Left ventricle myocardium inferior (tissue), 1 donor: ENCODE measurements at places on chromosomes 4 and X.

GRCh38 chrX:153595387-153595786, 3.6 kb downstream of the CCNQ start:
- no peak for DNase-seq

GRCh38 chr4:15893962-15894361, 44.6 kb downstream of the FGFBP1 start:
- DNase-seq = no peak

GRCh38 chr4:89724716-89725115, 112.2 kb downstream of the SNCA start:
- DNase-seq = no peak

DNA sequence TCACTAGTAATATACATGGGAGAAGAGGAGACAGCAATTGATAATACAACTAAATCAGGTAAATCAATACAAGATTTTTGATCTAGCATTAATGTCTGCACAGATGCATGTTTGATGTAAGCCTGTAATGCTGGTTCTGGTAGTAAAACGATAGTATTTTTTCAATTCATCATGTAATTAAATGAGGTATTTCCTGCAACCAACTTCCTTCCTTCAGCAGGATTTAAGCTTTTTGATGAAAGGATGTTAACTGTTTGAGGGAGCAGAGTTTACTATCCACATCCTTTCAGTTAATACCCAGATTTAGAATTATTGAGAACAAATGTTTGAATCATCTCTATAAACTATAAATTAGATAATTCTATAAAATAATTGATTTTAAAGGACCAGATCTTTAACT, 31.4 kb upstream of the NFKB1 start:
- no peak for DNase-seq

DNA sequence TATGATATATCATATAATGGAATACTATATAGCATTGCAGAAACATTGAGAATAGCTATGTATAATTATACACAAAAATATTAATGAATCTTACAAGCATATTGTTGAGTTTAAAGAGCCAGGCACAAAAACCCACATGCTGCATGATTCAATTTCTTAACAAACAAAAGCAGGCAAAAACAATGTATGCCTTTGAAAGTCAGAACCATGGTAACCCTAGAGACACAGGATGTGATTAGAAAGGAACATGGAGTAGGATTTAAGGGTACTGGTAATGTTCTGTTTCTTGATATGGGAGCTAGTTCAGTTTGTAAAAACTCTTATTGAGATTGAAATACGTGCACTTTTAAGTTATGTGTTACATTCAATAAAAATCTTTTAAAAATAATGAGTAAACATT, 21.5 kb downstream of the CXCL8 start:
- DNase-seq = no peak

GRCh38 chr4:45568694-45569093, 555.2 kb downstream of the GABRG1 start:
- DNase-seq = no peak

DNA sequence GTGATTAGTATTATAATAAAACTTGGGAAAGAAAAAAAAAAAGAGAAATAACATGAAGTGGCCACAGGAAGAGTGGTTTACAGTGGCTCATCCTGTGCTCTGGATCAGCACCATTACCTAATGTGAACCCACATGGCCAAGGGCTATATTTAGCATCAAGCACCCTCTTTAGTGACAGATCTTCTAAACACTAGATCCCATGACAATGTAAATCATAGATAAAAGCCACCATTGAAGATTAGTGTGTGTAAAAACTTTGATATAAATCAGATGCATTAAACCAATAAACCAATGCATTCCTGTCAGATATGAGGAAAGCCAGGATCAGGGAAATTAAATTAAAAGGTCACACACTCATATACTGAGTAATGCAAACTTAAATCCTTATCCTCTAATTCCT, 400.6 kb upstream of the MAGEB18 start:
- no peak for DNase-seq

- no peak for DNase-seq
These were observed 355.8 kb downstream of the PCDH7 start for GRCh38 chr4:31075969-31076368.

DNA sequence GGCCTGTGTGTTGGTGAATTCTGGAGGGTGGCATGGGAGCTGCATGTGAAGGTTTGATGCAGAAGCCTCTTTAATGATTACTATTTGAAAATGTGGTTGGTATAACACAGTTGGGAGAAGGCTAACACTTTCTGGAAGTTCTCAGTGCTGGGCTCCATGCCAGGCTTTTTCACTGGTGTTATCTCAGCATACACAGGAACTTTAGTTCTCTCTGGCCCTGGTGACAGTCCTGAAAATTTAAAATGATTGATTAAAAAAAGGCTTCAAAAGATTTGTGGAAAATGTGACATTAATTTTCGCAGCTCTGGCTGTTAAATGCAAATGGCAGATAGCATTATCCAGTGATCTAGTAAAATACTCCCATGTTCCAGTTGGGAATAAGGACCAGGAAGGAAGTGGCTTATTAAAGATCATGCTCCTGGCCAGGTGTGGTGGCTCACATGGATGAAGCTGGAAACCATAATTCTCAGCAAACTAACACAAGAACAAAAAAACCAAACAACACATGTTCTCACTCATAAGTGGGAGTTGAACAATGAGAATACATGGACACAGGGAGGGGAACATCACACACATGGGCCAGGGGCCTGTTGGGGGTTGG, 36.6 kb downstream of the DIPK2B start:
- peak; percentile 41 for DNase-seq

DNA sequence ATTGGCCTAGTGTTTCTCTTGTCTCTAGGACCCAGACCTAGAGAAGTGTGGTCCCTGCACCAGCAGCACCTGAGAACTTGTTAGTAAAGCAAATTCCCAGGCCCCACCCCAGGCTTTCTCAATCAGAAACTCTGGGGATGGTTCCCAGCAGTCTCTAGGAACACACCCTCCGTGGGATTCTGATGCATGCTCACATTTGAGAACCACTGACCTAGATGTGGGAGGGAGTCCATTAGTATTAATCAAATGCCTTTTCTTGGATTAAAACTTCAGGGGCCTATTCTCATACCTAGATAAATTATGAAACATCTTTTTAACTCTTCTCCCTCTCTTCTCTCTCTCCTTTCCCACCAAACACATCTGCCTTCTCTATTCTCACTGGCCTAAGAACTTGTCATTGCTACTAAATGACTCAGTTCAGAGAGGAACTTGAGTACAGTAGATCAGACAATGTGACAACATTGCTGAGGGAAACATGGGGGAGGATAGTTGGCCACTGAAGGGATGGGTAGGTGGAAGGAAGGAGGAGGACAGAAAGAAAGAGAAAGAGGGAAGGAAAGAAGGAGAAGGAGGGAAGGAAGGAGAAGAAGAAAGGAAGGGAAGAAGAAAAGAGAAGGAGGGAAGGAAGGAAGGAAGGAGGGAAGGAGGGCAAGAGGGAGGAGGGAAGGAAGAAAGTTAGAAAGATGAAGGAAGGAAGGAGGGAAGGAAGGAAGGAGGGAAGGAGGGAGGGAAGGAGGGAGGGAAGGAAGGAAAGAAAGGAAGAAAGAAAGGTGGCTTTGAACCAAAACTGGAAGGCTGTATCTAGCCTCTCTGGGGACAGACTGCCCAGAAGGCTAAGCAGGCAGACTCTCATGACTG, 132.7 kb upstream of the MAP3K15 start:
- DNase-seq = no peak

DNA sequence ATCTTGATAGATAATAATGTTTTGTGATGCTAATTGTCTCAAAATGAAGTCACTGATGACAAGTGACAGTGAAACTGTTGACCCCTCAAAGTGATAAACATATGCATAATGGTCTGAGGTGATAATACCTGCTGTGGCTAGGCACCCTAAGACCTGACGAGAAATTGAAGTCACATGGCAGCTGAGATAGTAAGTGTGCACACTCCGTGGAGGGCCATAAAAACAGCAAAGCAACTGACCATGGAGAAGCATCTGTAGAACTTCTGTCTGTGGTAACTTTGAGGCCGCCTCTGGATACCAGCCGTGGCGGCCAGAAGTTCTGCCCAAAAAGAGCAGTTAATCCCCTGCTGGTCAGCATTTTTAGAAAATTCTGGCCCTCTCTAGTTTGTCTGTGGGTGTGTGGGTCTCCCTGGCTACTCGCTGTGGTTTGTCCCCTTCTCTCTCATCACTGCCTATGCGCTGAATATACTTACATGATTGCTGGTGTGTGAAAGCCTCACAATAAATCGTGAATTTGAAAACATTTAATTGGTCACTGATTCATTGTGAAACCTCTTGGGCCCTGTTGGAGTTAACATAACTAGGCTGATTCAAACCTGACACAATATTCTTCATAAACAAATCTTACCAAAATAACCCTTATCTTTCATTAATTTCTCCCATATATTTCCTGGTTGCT, 50.6 kb downstream of the CCDC149 start:
- no peak for DNase-seq

- DNase-seq = no peak
These were observed 100.0 kb upstream of the EOLA2 start for GRCh38 chrX:150038315-150038714.

DNA sequence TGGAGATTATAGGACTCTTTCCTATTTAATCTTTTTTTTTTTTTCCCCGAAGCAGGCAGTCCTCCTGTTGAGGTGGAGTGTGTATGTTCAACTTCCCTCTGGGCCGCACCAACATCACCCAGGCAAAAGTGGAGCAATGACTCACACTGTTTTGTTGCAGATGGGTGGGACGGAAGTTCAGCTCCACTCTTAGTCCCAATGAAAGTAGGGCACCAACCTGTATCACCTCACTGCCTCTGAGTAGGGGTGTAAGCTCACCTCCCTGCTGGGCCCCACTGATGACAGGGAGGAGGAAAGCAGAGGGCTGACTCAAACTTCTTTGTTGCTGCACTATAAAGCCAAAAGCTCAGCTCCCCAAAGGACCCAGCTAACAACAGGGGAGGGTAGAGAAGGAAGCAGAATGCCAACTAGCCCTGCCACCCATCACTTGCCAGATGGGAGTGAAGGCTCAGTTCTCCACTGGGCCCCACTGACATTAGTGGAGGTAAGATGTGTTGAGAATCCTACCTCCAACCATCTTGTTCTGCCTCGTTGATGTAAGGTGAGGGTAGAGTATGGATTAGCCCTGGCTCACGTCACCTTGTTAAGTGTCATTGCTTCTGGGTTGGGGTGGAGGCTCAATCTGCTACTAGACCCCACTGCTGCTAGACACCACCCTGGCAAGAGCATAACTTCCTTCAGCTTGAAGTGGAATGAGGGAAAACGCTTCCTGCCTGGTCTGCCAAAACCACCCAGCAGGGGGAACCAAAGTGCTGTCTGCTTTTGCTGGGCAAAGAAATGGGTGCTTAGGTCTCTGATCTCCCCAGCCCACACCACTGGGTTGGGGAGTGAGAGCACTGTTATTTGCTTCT, 14.1 kb downstream of the RPS6KA3 start:
- DNase-seq = peak; percentile 45
